ENCODE measurements at places on chromosomes 5 and 9. TPM values are rescaled to one million over a fixed set of nuclear protein-coding genes. Genes with fewer than 3 reads are reported as not detected.

GRCh38 chr5:75053304-75054133 lies 1.2 kb upstream of the GCNT4 start:
- DNase-seq = peak; percentile 61

S100Z gene
- not detected for total RNA-seq

GRCh38 chr9:15389173-15389572 lies 33.5 kb upstream of the SNAPC3 start:
- DNase-seq = no peak

SLC24A2 gene
- not detected for total RNA-seq

DNA sequence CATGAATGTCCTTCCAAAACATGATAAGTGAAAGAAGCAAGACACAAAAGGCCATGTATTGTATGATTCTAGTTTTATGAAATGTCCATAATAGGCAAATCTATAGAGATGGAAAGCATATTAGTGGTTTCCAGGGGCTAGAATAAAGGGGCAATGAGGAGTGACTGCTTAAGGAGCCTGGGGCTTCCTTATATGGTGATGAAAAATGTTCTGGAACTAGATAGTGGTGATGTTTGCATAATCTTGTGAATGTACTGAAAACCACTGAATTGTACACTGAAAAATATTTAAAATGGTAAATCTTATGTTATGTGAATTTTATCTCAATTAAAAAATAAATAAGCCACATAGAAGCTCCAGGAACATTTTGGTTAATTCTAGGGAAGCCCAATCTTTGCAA lies 144.4 kb upstream of the ANKRD55 start:
- no peak for DNase-seq

DNA sequence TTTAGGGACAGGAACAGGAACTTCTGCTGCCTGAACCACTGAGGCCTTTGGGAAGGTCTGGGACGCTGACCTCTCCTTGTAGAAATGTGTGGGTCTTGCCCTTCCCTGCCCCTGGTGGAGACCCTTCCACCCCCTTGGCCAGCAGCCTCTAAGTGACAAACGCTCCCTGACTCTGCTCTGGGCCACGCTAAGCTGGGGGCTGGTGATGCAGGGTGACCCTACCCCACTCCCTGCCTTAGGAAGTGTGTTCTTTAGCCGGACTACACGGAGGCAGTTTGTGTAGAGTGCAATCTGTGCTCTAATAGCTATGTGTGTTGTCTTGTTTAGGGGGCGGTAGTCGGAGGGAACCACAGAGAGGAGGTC lies 123.0 kb downstream of the COL23A1 start:
- no peak for DNase-seq

- DNase-seq = no peak
These were observed 25.6 kb upstream of the ZCCHC7 start for GRCh38 chr9:37094751-37095150.

GRCh38 chr9:87657190-87657589 lies 68.7 kb upstream of the CTSL start:
- peak; percentile 60 for DNase-seq

GRCh38 chr9:138072897-138073296 lies 195.3 kb downstream of the CACNA1B start:
- DNase-seq = no peak

- DNase-seq = no peak
These were observed 243.3 kb upstream of the PDE4D start for GRCh38 chr5:60136841-60137240.

- DNase-seq = peak; percentile 86
These were observed at the start of gene SLIT3 for GRCh38 chr5:169300468-169301385. SLIT3 (minus strand) TSS chr5:169301139; CDS start chr5:169300709, 430 bp downstream.

- DNase-seq = no peak
These were observed 1.8 kb upstream of the TBCA start for GRCh38 chr5:77777911-77778310.

TRIM36 gene
- total RNA-seq = 0.80 TPM

GRCh38 chr5:146726020-146726419 lies 152.5 kb downstream of the PPP2R2B start:
- DNase-seq = no peak

- DNase-seq = no peak
These were observed 162.0 kb downstream of the MELK start for GRCh38 chr9:36734737-36735136.

CNTNAP3 gene
- 13.7 TPM for total RNA-seq

DNA sequence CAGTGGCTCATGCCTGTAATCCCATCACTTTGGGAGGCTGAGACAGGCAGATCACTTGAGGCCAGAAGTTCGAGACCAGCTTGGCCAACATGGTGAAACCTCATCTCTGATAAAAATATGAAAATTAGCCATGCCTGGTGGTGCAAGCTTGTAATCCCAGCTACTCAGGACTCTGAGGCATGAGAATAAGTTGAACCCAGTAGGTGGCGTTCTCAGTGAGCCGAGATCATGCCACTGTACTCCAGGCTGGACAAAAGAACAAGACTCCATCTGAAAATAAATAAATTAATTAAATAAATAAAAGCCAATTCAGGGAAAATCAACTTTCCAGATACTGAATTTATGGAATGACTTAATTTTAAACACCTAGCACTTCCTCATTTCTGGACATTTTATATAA lies 1722.1 kb downstream of the MAT2B start:
- DNase-seq = no peak

- peak; percentile 82 for DNase-seq
These were observed 30.4 kb downstream of the JADE2 start for GRCh38 chr5:134555890-134556311.

DNA sequence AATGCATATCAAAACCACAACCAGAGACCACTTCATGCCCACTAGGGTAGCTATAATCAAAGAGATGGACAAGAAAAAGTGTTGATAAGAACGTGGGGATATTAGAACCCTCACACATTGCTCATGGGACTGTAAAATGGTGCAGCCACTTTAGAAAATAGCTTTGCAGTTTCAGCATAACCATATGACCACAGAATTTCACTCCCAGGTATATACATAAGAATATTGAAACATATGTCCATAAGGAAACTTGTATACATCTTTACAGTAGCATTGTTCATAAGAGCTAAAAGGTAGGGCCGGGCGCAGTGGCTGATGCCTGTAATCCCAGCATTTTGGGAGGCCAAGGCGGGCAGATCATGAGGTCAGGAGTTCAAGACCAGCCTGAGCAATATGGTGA lies 56.4 kb downstream of the S1PR3 start:
- no peak for DNase-seq

RFESD gene
- total RNA-seq = 4.3 TPM

Measured in left cardiac atrium (tissue), 4 donors.